ENCODE measurements at places on chromosomes 6 and 20.

DNA sequence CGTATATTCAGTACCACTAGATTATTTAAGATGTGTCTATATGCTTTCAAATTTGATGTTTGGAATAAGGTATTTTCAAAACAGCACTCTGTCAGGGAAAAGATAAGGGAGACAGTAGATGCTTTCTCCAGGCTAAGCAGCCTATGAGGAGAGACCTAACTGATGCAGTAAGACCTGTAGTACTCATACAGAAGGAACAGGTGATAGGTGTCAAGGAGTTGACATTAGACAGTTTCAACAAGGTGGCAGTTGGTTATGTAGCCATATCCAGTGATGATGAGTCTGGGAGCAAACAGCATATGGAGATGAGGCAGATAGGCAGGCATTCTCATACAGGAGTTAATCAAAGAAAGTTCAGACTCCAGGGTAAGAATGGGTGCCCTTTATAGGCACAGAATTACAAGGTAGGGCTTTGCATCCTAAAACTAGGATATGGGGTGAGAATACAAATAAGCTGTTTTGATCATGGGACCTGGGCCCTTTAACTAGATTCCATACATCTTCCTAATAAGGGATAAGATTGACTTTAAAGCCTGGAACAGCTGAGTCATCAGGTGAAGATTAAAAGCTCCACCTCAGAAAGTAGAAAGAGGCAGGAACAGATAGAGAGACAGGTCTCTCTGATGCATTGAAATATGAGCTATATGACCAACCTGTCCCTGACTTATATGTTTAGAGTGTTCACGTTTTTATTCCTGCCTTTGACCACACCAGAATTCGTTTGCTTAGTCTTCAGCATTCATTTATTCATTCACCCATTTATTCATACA lies 7.9 kb downstream of the RSPH4A start:
- DNase-seq = no peak

DNA sequence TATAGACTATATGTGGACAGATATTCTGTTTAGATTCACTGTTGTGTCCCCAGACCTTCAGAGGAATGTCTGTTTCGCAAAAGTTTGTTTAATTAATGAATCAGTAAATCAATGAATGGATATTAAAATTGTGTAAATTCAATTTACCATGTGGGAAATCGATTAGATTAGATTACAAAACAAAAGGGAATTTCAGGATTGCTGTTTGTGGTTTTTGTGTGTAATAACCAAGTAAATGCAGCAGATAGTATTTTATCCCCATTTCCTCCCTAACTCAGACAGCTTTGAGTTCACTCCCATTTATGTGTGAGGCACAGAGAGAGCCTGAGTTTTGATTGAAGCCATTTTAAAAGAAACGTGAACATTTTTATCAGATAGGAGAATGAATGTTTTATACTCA lies 214.8 kb downstream of the ADGB start:
- no peak for DNase-seq

- DNase-seq = no peak
These were observed 6.1 kb upstream of the SLC35B3 start for GRCh38 chr6:8441452-8441851.

DNA sequence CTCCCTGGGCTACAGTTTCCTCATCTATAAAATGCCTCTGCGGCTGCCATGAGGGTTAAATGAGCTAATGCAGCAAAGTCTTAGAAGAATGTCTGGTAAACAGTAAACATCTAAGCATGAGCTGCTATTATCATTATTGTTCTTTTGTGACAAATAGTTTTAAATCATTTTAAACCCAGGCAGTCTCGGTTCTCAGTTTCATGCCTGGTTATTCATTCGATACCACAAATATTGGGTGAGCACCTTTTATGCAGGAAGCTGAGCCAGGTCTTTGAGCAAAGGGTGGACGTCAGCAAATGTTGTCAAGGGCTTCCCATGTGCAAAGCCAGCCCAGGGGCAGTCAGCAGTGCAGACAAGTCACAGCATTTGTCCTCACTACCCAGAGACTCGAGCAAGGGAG lies 128.7 kb downstream of the NFATC2 start:
- DNase-seq = no peak

GRCh38 chr6:168546151-168546550 lies 105.2 kb downstream of the SMOC2 start:
- no peak for DNase-seq

GRCh38 chr6:1059596-1059995 lies 252.3 kb upstream of the FOXQ1 start:
- DNase-seq = no peak

DNA sequence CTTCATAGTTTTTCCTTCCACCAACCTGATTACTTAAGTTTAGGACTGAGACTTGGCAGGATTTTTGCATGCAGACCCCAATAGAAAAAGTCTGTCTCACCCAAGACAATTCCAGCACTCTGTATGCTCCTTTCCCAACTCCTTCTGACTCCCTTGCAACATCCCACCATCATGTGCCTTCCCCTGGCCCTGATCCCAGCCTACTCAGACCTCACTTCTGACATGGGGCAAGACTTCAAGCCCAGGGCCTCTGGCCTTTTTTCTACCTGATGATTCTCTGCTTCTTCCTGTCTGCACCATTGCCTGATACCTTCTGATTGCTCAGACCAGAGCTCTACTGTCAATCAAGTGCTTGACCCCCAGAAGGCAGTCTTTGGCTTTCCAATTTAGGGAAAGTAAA lies 96.6 kb downstream of the HAO1 start:
- DNase-seq = no peak
